ENCODE measurements at places on chromosomes 12 and 14.

- no peaks in the 10 kb centered on the region for H3K36me3 ChIP-seq
- DNase-seq, result no peak
- H3K27me3 ChIP-seq, result peaks cover 6% of the 10 kb centered on the region
- H3K4me3 ChIP-seq, result no peak overlapping the region
- H3K27ac ChIP-seq, result no peak overlapping the region
These were observed 156.5 kb upstream of the RMST start for GRCh38 chr12:97306147-97306546.

- no peaks in the 10 kb centered on the region for H3K27me3 ChIP-seq
- peaks cover 29% of the 10 kb centered on the region for H3K4me1 ChIP-seq
- H3K4me3 ChIP-seq, result no peak overlapping the region
These were observed 56.0 kb upstream of the HECTD1 start for GRCh38 chr14:31263485-31264133.

GRCh38 chr12:53492830-53493609 lies 6.2 kb downstream of the MAP3K12 start:
- peak; percentile 97 for DNase-seq
- peak overlapping the region; percentile 98 for H3K27ac ChIP-seq
- no peaks in the 10 kb centered on the region for H3K27me3 ChIP-seq
- peak overlapping the region; percentile 86 for H3K4me3 ChIP-seq
- H3K4me1 ChIP-seq, result peaks cover 45% of the 10 kb centered on the region
- no peaks in the 10 kb centered on the region for H3K36me3 ChIP-seq

GRCh38 chr12:39620659-39621658 lies 1.4 kb upstream of the ABCD2 start:
- DNase-seq, result no peak
- H3K27me3 ChIP-seq, result peaks cover 2% of the 10 kb centered on the region
- H3K4me1 ChIP-seq, result peaks cover 4% of the 10 kb centered on the region
- no peaks in the 10 kb centered on the region for H3K36me3 ChIP-seq
- no peak overlapping the region for H3K4me3 ChIP-seq

- H3K36me3 ChIP-seq, result no peaks in the 10 kb centered on the region
- DNase-seq, result no peak
- no peaks in the 10 kb centered on the region for H3K4me1 ChIP-seq
- no peak overlapping the region for H3K4me3 ChIP-seq
These were observed 624.2 kb downstream of the GALC start for GRCh38 chr14:87368751-87369150.

DNA sequence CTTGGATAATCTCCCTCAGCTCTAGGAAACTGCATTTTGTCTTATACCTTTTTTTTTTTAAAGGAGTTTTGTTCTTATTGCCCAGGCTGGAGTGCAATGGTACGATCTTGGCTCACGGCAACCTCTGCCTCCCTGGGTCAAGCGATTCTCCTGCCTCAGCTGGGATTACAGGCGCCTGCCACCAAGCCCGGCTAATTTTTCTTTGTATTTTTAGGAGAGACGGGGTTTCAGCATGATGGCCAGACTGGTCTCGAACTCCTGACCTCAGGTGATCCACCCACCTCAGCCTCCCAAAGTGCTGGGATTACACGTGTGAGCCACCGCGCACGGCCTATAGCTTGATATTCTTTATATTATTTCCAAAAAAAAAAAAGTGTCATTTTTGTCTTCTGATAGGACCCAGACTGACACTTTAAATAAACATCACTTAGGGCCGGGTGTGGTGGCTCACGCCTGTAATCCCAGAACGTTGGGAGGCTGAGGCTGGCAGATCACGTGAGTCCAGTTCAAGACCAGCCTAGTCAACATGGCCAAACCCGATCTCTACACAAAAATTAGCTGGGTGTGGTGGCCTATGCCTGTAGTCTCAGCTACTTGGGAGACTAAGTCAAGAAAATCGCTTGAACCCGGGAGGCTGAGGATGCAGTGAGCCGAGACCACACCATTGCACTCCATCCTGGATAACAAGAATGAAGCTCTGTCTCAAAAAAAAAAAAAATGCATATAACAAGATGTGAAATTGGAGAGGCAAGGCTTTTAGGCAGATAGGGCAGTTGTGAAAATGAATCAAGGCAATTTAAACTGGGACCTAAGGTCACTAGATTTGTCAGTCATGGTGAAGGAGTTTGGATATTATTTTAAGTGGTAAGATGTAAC lies 18.4 kb downstream of the SLC2A3 start:
- H3K27me3 ChIP-seq, result no peaks in the 10 kb centered on the region
- no peak for DNase-seq
- H3K27ac ChIP-seq, result no peak overlapping the region
- H3K4me1 ChIP-seq, result no peaks in the 10 kb centered on the region

- no peaks in the 10 kb centered on the region for H3K4me1 ChIP-seq
- H3K27ac ChIP-seq, result no peak overlapping the region
These were observed 175.2 kb downstream of the RMST start for GRCh38 chr12:97637770-97638169.

- no peak overlapping the region for H3K4me3 ChIP-seq
- peaks cover 7% of the 10 kb centered on the region for H3K4me1 ChIP-seq
- no peaks in the 10 kb centered on the region for H3K36me3 ChIP-seq
- no peaks in the 10 kb centered on the region for H3K27me3 ChIP-seq
These were observed 33.6 kb downstream of the FUT8 start for GRCh38 chr14:65446159-65446558.

DNA sequence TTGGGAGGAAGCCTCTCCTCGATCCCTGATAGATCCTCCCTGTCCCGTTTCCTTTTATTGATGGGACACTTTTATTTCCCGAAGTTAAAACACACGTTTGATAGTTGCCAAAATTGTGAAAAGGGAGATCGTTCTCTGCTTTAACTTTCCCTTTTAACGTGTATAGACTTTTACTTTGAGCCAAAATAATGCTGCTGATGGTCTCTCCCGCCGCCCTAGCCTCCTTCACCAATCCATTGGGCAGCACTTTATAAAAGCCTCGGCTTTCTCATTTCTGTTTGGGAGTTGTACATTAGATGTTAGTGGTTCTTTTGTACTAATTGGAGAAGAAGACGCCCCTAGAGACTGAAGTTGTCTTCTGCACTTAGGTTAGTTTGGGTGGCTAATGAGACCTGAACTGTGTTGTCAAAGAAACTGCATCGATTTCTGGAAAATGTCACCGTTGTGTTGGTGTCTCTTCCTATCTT lies 1.4 kb downstream of the TMTC2 start:
- peaks cover 11% of the 10 kb centered on the region for H3K27me3 ChIP-seq
- H3K4me1 ChIP-seq, result peaks cover 8% of the 10 kb centered on the region
- H3K4me3 ChIP-seq, result peak overlapping the region; percentile 100
- no peak overlapping the region for H3K27ac ChIP-seq

DNA sequence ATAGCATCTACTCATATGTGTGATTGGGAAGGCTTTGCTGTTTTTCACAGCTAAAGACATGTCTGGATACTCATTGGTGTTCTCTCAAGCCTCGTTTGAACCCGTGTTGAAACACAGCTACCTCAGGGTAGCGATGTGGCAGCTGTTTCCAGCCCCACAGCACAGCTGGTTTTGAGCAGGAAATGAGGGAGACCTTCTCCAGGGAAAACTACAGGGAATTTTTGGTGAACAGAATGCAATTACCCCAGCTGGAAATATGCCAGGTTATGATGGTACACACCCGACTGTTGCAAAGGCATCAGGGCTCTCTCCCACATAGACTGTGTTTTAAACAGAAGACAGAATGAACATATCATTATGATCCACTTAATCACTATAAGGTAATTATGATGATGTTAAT lies 828.9 kb downstream of the VRK1 start:
- H3K4me3 ChIP-seq, result no peak overlapping the region
- no peaks in the 10 kb centered on the region for H3K36me3 ChIP-seq
- H3K27me3 ChIP-seq, result no peaks in the 10 kb centered on the region
- no peak overlapping the region for H3K27ac ChIP-seq
- no peaks in the 10 kb centered on the region for H3K4me1 ChIP-seq

- no peaks in the 10 kb centered on the region for H3K27me3 ChIP-seq
- peaks cover 28% of the 10 kb centered on the region for H3K4me1 ChIP-seq
- DNase-seq, result no peak
- H3K36me3 ChIP-seq, result no peaks in the 10 kb centered on the region
- no peak overlapping the region for H3K4me3 ChIP-seq
- no peak overlapping the region for H3K27ac ChIP-seq
These were observed 1.4 kb upstream of the MLEC start for GRCh38 chr12:120685522-120685921.

GRCh38 chr12:39972119-39972518 lies 133.8 kb downstream of the SLC2A13 start:
- H3K4me1 ChIP-seq, result peaks cover 1% of the 10 kb centered on the region
- no peaks in the 10 kb centered on the region for H3K27me3 ChIP-seq
- no peak for DNase-seq

- peaks cover 4% of the 10 kb centered on the region for H3K4me1 ChIP-seq
- H3K27me3 ChIP-seq, result no peaks in the 10 kb centered on the region
- H3K36me3 ChIP-seq, result peaks cover 2% of the 10 kb centered on the region
- no peak overlapping the region for H3K4me3 ChIP-seq
- no peak for DNase-seq
- H3K27ac ChIP-seq, result no peak overlapping the region
These were observed 170.9 kb downstream of the PELI2 start for GRCh38 chr14:56289155-56289554.

- H3K4me1 ChIP-seq, result peaks cover 20% of the 10 kb centered on the region
- H3K36me3 ChIP-seq, result no peaks in the 10 kb centered on the region
- H3K4me3 ChIP-seq, result no peak overlapping the region
- H3K27ac ChIP-seq, result no peak overlapping the region
These were observed 867.5 kb upstream of the TMEM132C start for GRCh38 chr12:127399451-127399850.

GRCh38 chr12:93851257-93851671 lies 174.1 kb downstream of the CRADD start:
- H3K4me1 ChIP-seq, result peaks cover 6% of the 10 kb centered on the region
- DNase-seq, result no peak
- H3K27me3 ChIP-seq, result no peaks in the 10 kb centered on the region
- no peak overlapping the region for H3K27ac ChIP-seq

GRCh38 chr12:115597157-115597712 lies 680.3 kb downstream of the MED13L start:
- no peak for DNase-seq
- H3K27ac ChIP-seq, result no peak overlapping the region
- no peak overlapping the region for H3K4me3 ChIP-seq
- H3K4me1 ChIP-seq, result no peaks in the 10 kb centered on the region
- H3K36me3 ChIP-seq, result no peaks in the 10 kb centered on the region

DNA sequence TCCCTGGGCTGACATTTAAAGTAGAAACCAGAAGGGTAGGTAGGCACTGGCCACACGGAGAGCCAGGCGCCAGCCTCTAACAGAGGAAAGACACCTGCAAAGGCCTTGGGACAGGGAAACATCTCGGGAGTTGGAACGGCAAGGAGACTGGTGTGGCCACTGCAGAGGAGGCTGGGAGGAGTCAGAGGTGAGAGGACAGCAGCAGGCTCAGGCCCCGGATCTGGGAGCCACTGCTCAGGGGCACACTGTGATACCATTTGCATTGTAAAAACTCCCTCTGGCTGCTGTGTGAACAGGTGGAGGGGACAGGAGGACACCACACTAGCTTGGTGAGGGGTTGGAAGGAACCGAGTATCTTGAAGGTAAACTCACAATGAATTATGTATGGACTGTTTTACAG lies 2.7 kb downstream of the ANHX start:
- no peaks in the 10 kb centered on the region for H3K27me3 ChIP-seq
- peaks cover 1% of the 10 kb centered on the region for H3K36me3 ChIP-seq
- no peak for DNase-seq
- H3K4me3 ChIP-seq, result no peak overlapping the region
- H3K4me1 ChIP-seq, result no peaks in the 10 kb centered on the region
- no peak overlapping the region for H3K27ac ChIP-seq

GRCh38 chr14:74905595-74906142 lies 17.4 kb downstream of the RPS6KL1 start:
- peaks cover 14% of the 10 kb centered on the region for H3K36me3 ChIP-seq
- no peak for DNase-seq
- peaks cover 4% of the 10 kb centered on the region for H3K4me1 ChIP-seq
- H3K27me3 ChIP-seq, result no peaks in the 10 kb centered on the region
- H3K27ac ChIP-seq, result no peak overlapping the region

- H3K36me3 ChIP-seq, result no peaks in the 10 kb centered on the region
- H3K4me1 ChIP-seq, result no peaks in the 10 kb centered on the region
- H3K27ac ChIP-seq, result no peak overlapping the region
- no peak for DNase-seq
- H3K27me3 ChIP-seq, result peaks cover 55% of the 10 kb centered on the region
These were observed 4.0 kb downstream of the RASAL1 start for GRCh38 chr12:113131556-113131955.

GRCh38 chr12:123114304-123115083 lies 36.4 kb downstream of the PITPNM2 start:
- peaks cover 48% of the 10 kb centered on the region for H3K4me1 ChIP-seq
- H3K4me3 ChIP-seq, result no peak overlapping the region
- DNase-seq, result no peak
- H3K27me3 ChIP-seq, result no peaks in the 10 kb centered on the region

- peaks cover 16% of the 10 kb centered on the region for H3K36me3 ChIP-seq
- peak overlapping the region; percentile 39 for H3K27ac ChIP-seq
- no peak overlapping the region for H3K4me3 ChIP-seq
- no peaks in the 10 kb centered on the region for H3K27me3 ChIP-seq
- no peak for DNase-seq
These were observed 26.4 kb downstream of the GXYLT1 start for GRCh38 chr12:42118136-42118879.

GRCh38 chr14:90508036-90508435 lies 111.2 kb downstream of the CALM1 start:
- H3K27ac ChIP-seq, result no peak overlapping the region
- H3K4me1 ChIP-seq, result no peaks in the 10 kb centered on the region
- DNase-seq, result no peak
- peaks cover 10% of the 10 kb centered on the region for H3K27me3 ChIP-seq
- H3K36me3 ChIP-seq, result no peaks in the 10 kb centered on the region

DNA sequence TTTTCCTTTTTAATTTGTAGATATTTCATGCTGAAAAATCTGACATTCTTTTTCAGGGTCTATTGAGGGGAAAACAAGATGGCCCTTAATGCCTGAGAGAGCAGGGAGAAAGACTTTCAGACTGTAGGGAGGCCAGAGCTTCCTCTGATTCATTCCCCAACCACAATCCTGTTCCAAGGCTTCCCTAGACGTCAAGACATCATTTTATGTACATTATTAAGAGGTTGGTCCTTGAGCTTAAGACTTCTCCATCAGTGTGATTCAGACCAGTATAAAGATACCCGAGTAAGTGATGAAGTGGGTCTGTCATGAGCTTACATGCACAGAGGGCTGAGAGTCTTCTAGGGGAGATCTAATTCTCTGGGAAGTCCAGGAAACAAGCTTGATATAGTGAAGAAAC lies 57.3 kb downstream of the AVPR1A start:
- no peak for DNase-seq
- H3K27me3 ChIP-seq, result peaks cover 3% of the 10 kb centered on the region
- no peaks in the 10 kb centered on the region for H3K36me3 ChIP-seq
- H3K4me1 ChIP-seq, result peaks cover 11% of the 10 kb centered on the region
- no peak overlapping the region for H3K27ac ChIP-seq
- H3K4me3 ChIP-seq, result no peak overlapping the region

GRCh38 chr12:65199604-65200003 lies 30.2 kb downstream of the LEMD3 start:
- H3K4me3 ChIP-seq, result no peak overlapping the region
- DNase-seq, result no peak
- peaks cover 22% of the 10 kb centered on the region for H3K4me1 ChIP-seq
- no peaks in the 10 kb centered on the region for H3K27me3 ChIP-seq
- peaks cover 4% of the 10 kb centered on the region for H3K36me3 ChIP-seq

GRCh38 chr12:126454581-126454980 lies 1389.3 kb downstream of the AACS start:
- no peaks in the 10 kb centered on the region for H3K36me3 ChIP-seq
- H3K27ac ChIP-seq, result no peak overlapping the region
- DNase-seq, result no peak
- no peaks in the 10 kb centered on the region for H3K4me1 ChIP-seq
